ENCODE measurements at places on chromosomes 5 and 9.

DNA sequence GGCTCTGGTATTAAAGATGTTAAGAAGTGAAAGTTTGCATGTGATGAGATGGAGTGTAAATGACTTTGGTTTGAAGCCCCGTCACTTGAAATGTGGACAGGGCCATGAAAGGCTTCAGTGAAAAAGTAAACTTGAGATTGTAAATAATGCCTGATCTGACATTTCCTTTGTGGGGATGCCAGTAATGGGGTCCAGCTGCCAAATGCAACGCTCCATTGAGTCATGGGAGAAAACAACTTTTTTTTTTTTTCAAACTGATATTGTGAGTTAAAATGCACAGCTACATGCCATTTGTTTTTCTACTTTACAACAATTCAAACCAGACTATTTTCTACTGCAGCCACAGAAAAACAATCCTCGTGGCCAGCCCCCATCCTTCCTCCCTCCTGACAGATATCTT is 327.0 kb upstream of the TNC start:
- DNase-seq, result no peak

DNA sequence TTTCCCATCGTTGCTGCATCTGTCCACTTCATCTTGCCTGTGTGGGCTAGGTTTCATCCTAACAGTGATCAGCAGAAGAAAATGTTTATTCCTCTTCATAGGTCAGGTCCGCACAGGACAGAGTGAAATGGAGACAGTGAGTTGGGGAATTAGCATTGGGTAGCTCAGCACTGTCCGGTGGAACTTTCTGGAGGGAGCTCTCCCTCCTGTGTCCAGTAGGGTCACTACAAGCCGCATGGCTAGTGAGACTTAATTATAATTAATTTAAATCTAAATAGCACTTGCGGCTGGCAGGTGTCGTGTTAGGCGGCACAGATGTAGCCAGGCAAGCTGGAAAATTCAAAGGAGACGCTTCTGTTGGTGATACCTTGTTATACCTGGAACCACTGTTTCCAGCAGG is 48.4 kb downstream of the CFAP77 start:
- DNase-seq, result no peak

- no peak for DNase-seq
These were observed 72.0 kb downstream of the FAM78A start for GRCh38 chr9:131204285-131204684.

- no peak for DNase-seq
These were observed 1.3 kb downstream of the ARAP3 start for GRCh38 chr5:141680751-141681201.

GRCh38 chr9:98087420-98088354 is 31.2 kb downstream of the NANS start:
- no peak for DNase-seq

- no peak for DNase-seq
These were observed 24.4 kb upstream of the ZNF366 start for GRCh38 chr5:72531496-72532190.

GRCh38 chr5:142097681-142098080 is 10.9 kb upstream of the NDFIP1 start:
- no peak for DNase-seq

DNA sequence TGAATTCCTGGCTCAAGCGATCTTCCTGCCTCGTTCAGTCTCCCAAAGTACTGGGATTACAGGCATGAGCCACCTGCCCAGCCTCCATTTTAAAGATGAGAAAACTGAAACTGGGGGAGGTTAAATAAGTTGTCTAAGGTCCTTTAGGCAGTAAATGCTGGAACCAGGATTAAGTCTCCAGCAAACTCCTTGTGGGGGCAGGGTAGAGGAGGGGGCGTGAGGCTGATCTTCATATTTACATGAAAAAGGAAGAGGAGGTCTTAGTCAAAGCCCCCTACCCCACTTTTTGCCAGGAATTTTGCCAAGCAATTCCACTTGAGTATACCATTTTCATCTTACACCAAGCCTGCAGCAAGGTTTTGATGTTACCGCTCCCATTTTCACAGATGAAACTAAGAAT is 76.6 kb upstream of the NR4A3 start:
- DNase-seq, result no peak

DNA sequence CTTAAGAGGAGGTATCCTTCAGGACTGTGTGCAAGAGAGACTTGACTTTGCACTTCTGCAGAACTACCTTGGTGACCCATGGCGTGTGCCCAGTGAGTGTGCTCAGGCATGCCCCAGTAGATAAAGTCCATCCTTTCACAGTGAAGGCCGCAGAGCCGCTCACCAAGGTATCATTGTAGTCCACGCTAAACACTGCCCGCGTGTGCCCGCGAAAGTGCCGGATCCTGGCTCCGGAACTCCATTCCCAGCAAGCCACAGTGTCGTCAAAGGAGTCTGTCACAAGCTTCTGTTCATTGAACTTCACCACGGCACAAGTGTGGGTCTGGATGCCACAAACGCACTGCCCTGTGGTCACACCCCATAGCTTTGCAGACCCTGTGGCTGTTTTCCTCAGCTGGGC is 3.3 kb upstream of the GRM6 start:
- no peak for DNase-seq

GRCh38 chr9:131148276-131148675 is 22.9 kb downstream of the NUP214 start:
- no peak for DNase-seq

All from NCI-H460 (cell line).